ENCODE measurements at places on chromosomes 7 and 10. TPM values are rescaled to one million over a fixed set of nuclear protein-coding genes. Genes with fewer than 3 reads are reported as not detected.
A peak's percentile ranks its signal among the peaks of the same experiment; 100 is the strongest.

DNA sequence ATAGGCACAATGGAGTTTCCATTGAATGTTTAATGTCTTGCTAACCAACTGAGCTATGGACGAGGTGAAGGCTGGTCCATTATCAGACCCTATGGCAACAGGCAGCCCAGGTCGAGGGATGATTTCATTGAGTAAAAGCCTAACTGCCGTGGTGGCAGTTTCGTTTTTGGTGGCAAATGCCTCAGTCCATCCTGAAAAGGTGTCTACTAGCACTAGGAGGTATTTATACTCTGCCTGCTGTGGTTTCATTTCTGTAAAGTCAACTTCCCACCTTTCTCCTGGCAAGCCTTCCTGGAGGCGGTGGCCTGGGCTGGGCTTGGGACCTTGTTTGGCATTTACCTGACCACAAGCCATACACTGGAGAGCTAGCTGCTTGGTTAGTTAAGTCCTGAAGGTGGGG, 75.8 kb downstream of the PRR15 start:
- no peak for DNase-seq
- no peak overlapping the region for H3K4me3 ChIP-seq
- no peaks in the 10 kb centered on the region for H3K27me3 ChIP-seq
- no peaks in the 10 kb centered on the region for H3K36me3 ChIP-seq
- H3K4me1 ChIP-seq, result no peaks in the 10 kb centered on the region

- H3K27ac ChIP-seq, result no peak overlapping the region
- no peak overlapping the region for H3K4me3 ChIP-seq
- H3K27me3 ChIP-seq, result no peaks in the 10 kb centered on the region
- H3K4me1 ChIP-seq, result peaks cover 40% of the 10 kb centered on the region
Measured at GRCh38 chr7:151243408-151244195, 4.9 kb downstream of the SMARCD3 start.

DNA sequence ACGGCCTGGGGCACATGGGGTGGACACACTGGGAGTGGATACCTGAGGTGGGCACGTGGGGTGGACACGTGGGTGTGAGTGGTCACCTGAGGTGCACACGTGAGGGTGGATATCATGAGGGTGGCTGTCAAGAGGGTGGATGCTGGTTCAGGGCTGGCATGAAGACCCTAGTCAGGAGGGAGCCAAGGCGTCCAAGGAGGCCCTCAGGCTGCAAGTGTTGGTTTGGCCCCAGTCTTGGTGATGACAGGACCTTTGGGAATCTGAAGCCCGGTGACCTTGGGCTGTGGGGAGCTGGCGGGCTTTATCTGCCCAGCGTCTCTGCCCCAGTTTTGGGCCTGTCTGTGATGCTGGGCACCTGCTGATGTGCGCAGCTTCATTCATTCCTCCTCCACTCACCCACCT, 24.9 kb upstream of the PFKFB3 start:
- no peak for DNase-seq
- peaks cover 43% of the 10 kb centered on the region for H3K4me1 ChIP-seq
- no peaks in the 10 kb centered on the region for H3K27me3 ChIP-seq
- no peaks in the 10 kb centered on the region for H3K36me3 ChIP-seq
- H3K27ac ChIP-seq, result peak overlapping the region; percentile 25
- no peak overlapping the region for H3K4me3 ChIP-seq

DNA sequence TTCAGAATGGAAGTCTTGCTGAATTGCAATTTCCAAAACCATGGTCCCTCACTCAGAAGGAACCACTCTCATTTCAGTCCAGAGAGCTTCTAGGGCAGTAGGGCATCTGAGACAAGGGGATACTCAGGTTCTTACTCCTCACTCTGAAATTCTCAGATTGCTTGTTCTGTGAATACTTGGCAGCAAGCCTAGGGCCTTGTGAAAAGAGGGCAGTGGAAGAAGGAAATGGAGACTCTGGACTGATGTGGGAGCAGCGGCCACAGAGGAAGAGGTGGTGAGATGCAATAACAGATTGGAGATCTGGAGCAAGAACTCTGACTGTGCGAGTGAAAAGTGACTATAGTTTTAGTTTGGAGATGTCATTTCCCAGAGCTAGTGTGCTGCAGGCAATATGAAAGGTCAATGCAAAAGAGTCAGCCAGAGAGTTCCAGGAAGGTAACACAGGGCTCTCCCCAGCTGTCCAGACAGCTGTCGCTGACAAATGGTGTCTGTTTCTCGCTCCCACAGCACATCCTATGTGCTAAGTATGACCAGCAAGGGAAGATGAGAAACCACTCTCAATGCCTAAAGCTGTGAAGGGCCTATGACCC, 291.6 kb upstream of the KIAA1217 start:
- no peak overlapping the region for H3K4me3 ChIP-seq
- no peaks in the 10 kb centered on the region for H3K27me3 ChIP-seq
- no peaks in the 10 kb centered on the region for H3K36me3 ChIP-seq
- DNase-seq, result no peak
- no peaks in the 10 kb centered on the region for H3K4me1 ChIP-seq
- no peak overlapping the region for H3K27ac ChIP-seq

- no peak overlapping the region for H3K27ac ChIP-seq
- H3K36me3 ChIP-seq, result peaks cover 15% of the 10 kb centered on the region
- no peak for DNase-seq
Measured at GRCh38 chr7:149297034-149297755, 35.2 kb downstream of the ZNF783 start.

GRCh38 chr7:116240024-116240668, 29.8 kb downstream of the TES start:
- DNase-seq, result no peak
- peak overlapping the region; percentile 33 for H3K27ac ChIP-seq
- H3K4me3 ChIP-seq, result no peak overlapping the region
- H3K27me3 ChIP-seq, result no peaks in the 10 kb centered on the region

- peaks cover 6% of the 10 kb centered on the region for H3K36me3 ChIP-seq
- no peaks in the 10 kb centered on the region for H3K4me1 ChIP-seq
- H3K27me3 ChIP-seq, result no peaks in the 10 kb centered on the region
- DNase-seq, result no peak
- no peak overlapping the region for H3K4me3 ChIP-seq
- no peak overlapping the region for H3K27ac ChIP-seq
Measured at GRCh38 chr7:2278026-2278425, 36.0 kb downstream of the NUDT1 start.

- peak overlapping the region; percentile 49 for H3K4me3 ChIP-seq
- no peaks in the 10 kb centered on the region for H3K27me3 ChIP-seq
- no peak overlapping the region for H3K27ac ChIP-seq
- no peak for DNase-seq
- peaks cover 7% of the 10 kb centered on the region for H3K4me1 ChIP-seq
Measured at GRCh38 chr7:19295376-19295775, 150.2 kb upstream of the FERD3L start.

DNA sequence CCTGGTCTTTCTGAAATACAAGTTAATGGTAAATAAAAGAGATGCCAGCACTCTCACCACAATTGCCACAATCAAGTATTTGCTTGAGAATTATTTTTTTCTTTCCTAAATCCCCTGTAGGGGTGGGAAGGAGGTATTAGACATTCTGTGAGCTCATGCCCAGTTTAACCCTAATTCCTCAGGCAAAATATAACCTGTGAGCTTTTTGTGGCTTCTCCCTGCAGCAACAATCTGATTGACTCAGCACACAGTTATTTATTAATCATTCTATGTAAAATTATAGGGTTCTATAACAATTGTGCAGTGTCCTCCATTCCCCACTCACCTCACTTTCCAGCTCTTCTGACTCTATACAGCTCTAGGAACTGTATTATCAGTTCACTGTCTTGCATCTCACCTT, 66.3 kb downstream of the GLI3 start:
- H3K27ac ChIP-seq, result no peak overlapping the region
- DNase-seq, result no peak
- no peak overlapping the region for H3K4me3 ChIP-seq
- H3K4me1 ChIP-seq, result peaks cover 4% of the 10 kb centered on the region
- no peaks in the 10 kb centered on the region for H3K36me3 ChIP-seq

The SEMA4G gene
- 3.5 TPM for total RNA-seq

The NOLC1 gene
- 34.1 TPM for total RNA-seq

The RASA4B gene
- total RNA-seq, result 21.9 TPM

Data from thoracic aorta (tissue), 2 donors.